ENCODE measurements at places on chromosomes 11 and 22.
A peak's percentile ranks its signal among the peaks of the same experiment; 100 is the strongest.

- no peak for DNase-seq
Observed at GRCh38 chr11:121210445-121211080, 82.0 kb upstream of the SC5D start.

DNA sequence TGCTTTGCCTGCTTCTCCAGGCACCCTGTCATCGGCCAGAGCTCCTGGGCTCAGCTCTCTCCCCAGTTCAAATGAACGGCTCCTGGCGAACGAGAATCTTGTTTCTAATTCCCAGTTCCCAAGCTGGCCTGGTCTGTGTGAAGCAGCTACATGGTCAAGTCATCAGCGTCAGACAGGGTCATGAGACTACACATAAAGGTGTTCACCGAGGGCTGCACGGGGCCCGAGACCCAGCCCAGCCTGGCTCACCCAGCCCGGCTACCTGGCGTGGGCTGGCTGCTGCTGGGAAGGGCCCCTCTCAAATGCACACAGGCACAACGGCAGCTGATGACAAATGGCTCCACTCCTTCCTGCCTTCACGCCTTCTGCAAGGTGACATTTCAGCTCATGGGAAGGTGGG is 14.6 kb upstream of the CELSR1 start:
- no peak for DNase-seq

- DNase-seq = no peak
Observed at GRCh38 chr11:126124231-126124661, 61.6 kb upstream of the CDON start.

- peak; percentile 78 for DNase-seq
Observed at GRCh38 chr11:73184953-73185671, 33.0 kb upstream of the P2RY2 start.

GRCh38 chr22:21646608-21647590 is 4.8 kb downstream of the SDF2L1 start:
- peak; percentile 85 for DNase-seq

GRCh38 chr11:125062931-125063428 is at the start of gene SLC37A2:
Gene SLC37A2 (plus strand): TSS chr11:125063305. CDS start chr11:125063368, 63 bp downstream.
- DNase-seq = peak; percentile 73

DNA sequence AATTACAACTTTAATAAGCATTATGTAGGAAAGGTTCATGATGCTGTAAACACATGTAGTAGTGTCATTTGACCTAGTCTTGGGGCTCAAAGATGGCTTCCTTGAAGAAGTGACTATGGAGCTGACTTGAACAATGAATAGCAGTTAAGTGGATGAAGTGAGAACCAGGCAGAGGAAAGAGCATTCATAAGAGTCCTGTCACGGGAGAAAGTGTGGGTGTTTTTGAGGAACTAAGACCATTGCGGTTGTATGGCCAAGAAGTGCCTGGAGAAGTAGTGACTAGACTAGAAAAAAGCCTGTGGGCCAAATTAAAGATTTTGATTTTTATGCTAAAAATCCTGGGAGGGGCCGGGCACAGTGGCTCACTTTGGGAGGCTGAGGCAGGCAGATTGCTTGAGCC is 7.2 kb upstream of the IL18BP start:
- no peak for DNase-seq

- DNase-seq = no peak
Observed at GRCh38 chr11:77530879-77531278, 57.0 kb upstream of the PAK1 start.

- DNase-seq = no peak
Observed at GRCh38 chr11:87394924-87395323, 357.2 kb downstream of the TMEM135 start.

DNA sequence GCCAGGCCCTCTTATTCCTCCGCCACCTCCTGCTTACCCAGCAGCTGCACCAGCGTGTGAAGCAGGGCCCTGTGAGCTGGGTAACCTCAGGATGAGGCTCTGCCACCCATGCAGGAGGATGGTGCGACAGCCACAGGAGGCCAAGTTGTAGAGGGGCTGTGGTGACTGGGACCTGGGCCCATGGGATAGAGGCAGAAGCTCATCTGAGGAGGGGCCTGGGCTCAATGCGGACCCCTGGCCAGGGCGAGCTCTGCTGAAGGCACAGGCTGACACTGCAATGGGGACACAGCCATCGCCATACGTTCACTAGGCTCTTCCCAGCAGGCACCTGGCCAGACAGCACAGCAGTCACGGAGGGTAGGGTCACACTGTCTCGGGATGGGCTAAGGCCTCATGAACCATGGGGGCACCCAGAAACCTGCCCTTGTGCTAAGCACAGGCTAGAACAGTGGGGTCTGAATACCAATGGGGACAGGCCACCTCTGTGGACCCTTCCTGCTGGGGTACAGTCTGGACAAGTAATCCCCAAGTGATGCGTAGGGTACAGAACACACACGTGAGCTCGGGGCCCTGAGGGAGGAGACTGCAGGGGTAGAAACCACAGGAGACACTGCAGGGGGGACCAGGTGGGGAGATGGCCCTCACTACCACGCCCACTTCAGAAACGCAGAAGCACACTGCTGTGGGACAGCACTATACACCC is 35.3 kb downstream of the GNB1L start:
- DNase-seq = no peak

DNA sequence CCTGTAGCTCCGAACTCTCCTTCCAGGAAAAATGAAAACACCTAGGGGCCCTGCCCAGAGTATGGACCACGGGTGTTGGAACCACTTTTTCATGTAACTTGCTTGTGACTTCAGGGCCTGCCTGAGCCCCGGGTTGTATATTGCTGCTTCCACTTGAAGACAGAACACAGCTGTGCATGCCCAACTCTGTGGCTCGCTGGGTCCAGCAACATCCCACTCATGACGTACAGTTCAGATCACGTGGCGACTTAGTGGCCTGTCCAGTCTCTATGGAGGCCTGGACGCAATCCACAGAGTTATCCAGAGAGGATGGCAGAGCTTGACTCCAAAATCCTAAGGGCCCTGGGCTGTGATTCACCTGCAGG is 6.8 kb downstream of the C11orf21 start:
- no peak for DNase-seq

DNA sequence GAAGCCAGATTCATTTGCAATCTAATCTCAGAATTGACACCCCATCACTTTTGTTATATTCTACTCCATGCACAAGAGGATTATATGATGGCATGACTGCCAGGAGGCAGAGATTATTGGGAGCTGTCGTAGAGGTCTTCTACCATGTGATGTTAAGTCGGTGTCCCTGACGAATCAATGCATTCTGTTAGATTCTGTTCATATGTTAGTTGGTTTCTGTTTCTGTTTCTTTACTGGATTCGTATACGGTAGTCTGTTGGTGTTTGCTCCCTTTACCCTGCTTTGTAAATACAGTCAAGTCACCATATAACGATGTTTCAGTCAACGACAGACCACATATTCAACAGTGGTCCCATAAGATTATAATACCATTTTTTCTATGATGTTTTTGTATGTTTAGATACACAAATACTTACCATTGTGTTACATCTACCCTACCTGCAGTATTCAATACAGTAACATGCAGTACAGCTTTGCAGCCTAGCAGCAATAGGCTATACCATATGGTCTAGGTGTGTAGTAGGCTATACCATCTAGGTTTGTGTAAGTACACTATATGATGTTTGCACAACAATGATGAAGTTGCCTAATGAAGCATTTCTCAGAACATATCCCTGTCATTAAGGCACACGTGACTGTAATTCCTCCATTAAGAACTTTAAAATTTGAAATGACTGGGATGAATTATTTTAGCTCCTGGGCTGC is 22.8 kb upstream of the RASSF10 start:
- DNase-seq = no peak

- no peak for DNase-seq
Observed at GRCh38 chr11:84164728-84165127, 878.6 kb upstream of the CCDC90B start.

DNA sequence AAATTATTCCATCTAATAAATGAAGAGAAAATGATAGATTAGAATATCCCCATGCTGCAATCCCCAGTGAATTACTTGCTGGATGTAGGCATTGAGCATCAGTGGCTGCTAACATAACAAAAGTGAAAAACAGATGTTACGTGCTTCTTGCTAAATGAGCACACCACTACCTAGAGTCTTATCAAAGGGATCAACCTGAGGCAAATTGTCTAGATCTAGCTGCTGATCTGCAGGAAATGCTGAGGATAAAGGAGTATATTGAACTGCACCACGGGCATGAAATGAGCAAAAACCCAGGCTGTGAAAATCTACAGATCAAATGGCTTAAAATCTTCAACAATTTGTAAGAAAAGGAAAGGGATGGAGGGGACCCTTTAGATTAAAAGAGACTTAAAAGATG is 45.3 kb upstream of the SCUBE2 start:
- DNase-seq = no peak

GRCh38 chr11:55658608-55659007 is 3.4 kb upstream of the OR4C6 start:
- DNase-seq = no peak

DNA sequence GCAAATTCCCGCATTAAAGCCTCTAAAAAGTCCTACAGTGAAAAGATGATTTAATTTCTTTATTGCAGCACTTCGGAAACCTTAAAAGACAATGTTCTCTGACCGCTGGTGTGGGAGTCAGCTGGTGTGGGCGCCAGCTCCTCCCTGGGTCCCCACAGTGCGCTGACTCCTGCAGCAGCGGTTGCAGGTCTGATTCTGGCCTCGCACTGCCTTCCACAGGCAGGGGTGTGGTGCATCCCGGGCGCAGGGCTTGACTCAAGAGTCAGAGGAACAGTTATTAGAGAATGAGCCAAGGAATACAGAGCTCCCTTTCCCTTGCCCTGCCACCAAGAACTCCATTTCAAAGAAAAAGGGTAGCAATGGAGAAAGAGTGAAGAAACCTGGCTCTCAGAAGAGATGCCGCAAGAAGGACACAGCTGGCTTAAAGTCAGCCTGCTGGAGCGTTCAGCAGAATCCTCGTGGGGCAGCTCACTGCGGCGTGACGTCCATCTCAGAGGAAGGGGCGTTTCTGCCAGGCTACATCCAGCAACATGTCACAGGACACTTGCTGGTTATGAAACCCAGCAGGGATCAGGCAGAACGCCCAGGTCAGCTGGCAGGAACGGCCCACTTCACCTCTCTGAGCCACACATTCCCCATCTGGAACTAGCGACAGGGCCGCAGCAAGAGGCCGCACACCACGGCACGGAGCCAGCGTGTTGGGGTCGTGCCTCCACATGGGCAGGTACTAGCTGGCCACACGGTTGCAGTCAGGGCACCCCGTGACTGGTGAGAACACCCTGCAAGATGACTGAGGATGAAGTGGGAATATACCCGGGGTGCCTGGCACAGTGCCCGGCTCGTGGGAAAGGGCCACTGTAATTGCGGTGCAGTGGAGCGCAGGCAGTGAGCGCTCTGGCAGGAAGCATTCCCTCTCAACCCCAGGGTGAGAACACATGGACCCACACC is 18.1 kb upstream of the EFCAB6 start:
- DNase-seq = no peak

DNA sequence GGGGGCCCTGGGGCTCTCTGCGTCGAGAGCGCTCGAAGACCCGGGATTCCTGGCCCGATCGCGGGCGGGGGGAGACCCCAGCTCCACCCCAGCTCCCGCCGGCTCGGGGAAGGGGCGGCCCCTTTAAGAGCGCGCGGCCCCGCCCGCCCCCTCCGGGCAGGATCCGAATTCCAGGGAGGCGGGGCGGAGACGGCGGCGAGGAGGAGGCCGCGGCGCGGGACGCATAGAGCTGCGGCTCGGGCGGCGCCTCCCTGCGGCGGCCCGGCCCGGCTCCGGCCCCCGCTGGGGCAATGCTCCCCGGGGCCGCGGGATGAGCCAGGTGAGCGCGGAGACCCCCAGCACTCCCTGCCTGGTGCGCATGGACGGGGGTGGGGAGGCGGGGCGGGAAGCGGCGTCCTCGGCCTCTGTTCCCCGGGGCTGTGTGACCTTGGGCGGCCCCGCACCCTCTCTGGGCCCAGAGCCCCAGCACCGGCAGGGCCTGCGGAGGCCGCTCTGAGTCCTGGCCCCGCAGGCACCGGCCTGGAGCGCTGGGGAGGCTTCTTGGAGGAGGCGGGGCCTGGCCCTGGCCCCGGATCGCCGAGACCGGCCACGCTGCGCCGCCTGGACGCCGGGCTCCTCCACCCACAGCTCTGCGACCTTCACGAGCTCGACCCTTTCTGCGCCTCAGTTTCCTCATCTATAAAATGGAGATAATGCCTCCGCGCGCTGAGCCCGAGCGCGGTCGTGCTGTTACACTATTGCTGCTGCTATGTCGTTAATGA is 565 bp downstream of the GAS2L1 start:
- DNase-seq = peak; percentile 86

DNA sequence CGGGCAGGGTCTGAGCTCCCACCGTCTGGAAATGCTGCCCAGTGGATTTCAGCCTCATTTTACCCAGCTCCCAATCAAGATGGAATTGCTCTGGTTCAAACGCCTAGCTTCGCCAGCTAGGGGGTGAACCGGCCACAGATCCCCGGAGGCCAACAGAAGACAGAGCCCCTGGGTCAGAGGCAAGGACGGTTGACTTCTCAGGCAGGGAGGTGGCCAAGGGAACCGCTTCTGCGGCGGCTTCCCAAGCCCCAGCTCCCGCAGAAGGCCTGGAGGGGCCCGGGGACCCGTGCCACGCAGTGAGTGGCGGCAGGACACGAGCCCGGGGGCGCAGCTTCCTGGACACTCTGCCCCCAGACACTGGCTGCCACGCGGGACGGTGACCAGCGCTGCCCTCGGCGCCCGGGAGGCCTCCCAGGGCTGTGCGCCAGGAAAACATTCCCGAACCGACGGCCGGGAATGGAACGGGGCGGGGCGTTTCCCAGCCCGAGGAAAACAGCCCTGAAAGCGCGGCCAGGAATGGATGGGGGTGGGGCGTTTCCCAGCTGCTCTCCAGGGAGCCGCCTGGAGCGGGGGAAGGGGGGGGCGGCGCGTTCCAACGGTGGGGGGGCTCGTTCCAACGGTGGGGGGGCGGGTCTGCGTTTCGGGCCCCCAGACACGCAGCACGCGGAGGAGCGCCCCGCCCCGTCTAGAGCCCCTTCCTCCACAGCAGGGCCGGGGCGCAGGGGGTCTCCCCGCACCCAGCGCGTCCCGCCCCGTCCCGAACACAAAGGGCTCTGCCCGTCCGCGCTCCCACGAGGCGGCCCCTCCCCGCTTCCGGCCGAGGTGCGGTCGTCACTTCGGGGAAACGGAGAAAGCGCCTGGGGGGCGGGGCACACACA is 13.5 kb upstream of the B4GALNT4 start:
- DNase-seq = peak; percentile 93

DNA sequence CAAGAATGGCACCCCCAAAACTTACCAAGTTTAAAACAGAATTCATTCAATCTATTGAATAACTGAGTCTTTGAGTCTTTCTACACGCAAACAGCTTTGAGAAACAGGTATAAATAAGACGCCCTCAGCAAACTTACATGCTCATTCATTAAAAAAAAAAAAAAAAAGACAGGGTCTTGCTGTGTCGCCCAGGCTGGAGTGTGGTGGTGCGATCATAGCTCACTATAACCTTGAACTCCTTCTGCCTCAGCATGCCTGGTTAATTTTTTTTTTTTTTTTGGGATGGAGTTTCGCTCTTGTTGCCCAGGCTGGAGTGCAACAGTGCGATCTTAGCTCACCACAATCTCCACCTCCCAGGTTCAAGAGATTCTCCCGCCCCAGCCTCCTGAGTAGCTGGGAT is 6.1 kb downstream of the PRR14L start:
- DNase-seq = no peak

- no peak for DNase-seq
Observed at GRCh38 chr22:30531651-30532608, 14.6 kb downstream of the SEC14L6 start.

- DNase-seq = no peak
Observed at GRCh38 chr11:64042301-64042700, 6.6 kb downstream of the FLRT1 start.
